IgD-negative memory B cell (primary cell): ENCODE measurements at places on chromosomes 11 and 22. TPM values are rescaled to one million over a fixed set of nuclear protein-coding genes. Genes with fewer than 3 reads are reported as not detected.

The GRK3 gene
- 10.4 TPM for polyA plus RNA-seq

The GGTLC2 gene
- polyA plus RNA-seq, result not detected

The FAM227A gene
- not detected for polyA plus RNA-seq

The TNNI2 gene
- polyA plus RNA-seq, result 8.0 TPM

The PLAAT3 gene
- 6.5 TPM for polyA plus RNA-seq

The GSTT2 gene
- not detected for polyA plus RNA-seq

The HSPA8 gene
- 1,082 TPM for polyA plus RNA-seq

The DCPS gene
- 76.9 TPM for polyA plus RNA-seq

The PRG3 gene
- not detected for polyA plus RNA-seq

The CNTF gene
- 0.11 TPM for polyA plus RNA-seq

The BIRC3 gene
- 158 TPM for polyA plus RNA-seq

The CHRDL2 gene
- not detected for polyA plus RNA-seq

The CCDC116 gene
- polyA plus RNA-seq, result 0.11 TPM

The OR8D4 gene
- polyA plus RNA-seq, result not detected

The SHANK3 gene
- polyA plus RNA-seq, result not detected

The CHEK1 gene
- polyA plus RNA-seq, result 2.8 TPM

The KDELR3 gene
- 0.56 TPM for polyA plus RNA-seq

The F2 gene
- polyA plus RNA-seq, result not detected

The IL10RA gene
- 97.1 TPM for polyA plus RNA-seq

The VPS26B gene
- polyA plus RNA-seq, result 11.8 TPM

The DGCR6L gene
- 63.5 TPM for polyA plus RNA-seq

The CSF2RB gene
- 17.6 TPM for polyA plus RNA-seq

The BDNF gene
- polyA plus RNA-seq, result not detected

The ART1 gene
- polyA plus RNA-seq, result not detected

The SLC25A18 gene
- not detected for polyA plus RNA-seq

The SAA4 gene
- polyA plus RNA-seq, result not detected

The GLB1L3 gene
- 0.19 TPM for polyA plus RNA-seq

The SPI1 gene
- polyA plus RNA-seq, result 67.7 TPM

The CALCA gene
- not detected for polyA plus RNA-seq

The SERHL2 gene
- polyA plus RNA-seq, result 4.5 TPM

The HEPN1 gene
- not detected for polyA plus RNA-seq

The TBX10 gene
- not detected for polyA plus RNA-seq

The JAML gene
- 5.9 TPM for polyA plus RNA-seq

The CHRM1 gene
- not detected for polyA plus RNA-seq

The OR51B4 gene
- not detected for polyA plus RNA-seq

The ALG12 gene
- 13.4 TPM for polyA plus RNA-seq

The OR51B2 gene
- polyA plus RNA-seq, result not detected

The GAB4 gene
- polyA plus RNA-seq, result not detected

The B3GAT1 gene
- not detected for polyA plus RNA-seq

The SLC6A5 gene
- polyA plus RNA-seq, result not detected

The LYVE1 gene
- 0.10 TPM for polyA plus RNA-seq

The MUC5AC gene
- polyA plus RNA-seq, result not detected

The ACRV1 gene
- not detected for polyA plus RNA-seq

The SOX6 gene
- polyA plus RNA-seq, result not detected

The ZNF215 gene
- 1.4 TPM for polyA plus RNA-seq

The UBXN1 gene
- 228 TPM for polyA plus RNA-seq

The OVOL1 gene
- polyA plus RNA-seq, result not detected

The TENM4 gene
- not detected for polyA plus RNA-seq

The ELFN2 gene
- polyA plus RNA-seq, result not detected

The PGA5 gene
- polyA plus RNA-seq, result not detected

The TRPM5 gene
- polyA plus RNA-seq, result not detected
